ENCODE measurements at places on chromosomes 12 and 14. TPM values are rescaled to one million over a fixed set of nuclear protein-coding genes. Genes with fewer than 3 reads are reported as not detected.

CCDC177 gene
- not detected for total RNA-seq

ACSS3 gene
- total RNA-seq = 13.6 TPM

DNA sequence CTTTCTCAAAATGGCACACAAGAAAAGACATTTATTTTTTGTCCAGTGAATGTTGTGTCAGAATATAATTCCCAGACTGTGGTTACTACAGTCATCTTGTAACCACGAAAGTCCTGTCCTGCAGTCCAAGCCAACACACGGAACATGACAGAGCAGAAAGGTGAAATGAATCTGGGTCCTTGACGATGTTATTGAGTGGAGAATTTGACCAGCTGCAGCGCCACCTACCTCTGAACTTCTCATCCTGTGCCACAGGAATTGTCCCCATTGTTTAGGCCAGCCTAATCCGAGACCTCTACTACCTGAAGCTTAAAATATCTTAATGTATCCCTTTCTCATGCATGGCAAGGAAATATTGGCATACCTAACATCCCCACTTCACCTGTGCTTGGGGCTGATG is 64.1 kb upstream of the OTX2 start:
- no peaks in the 10 kb centered on the region for H3K36me3 ChIP-seq
- H3K4me3 ChIP-seq = no peak overlapping the region
- no peak for DNase-seq
- H3K4me1 ChIP-seq = no peaks in the 10 kb centered on the region

GRCh38 chr12:57845478-57846284 is 848 bp downstream of the CTDSP2 start:
- peak; percentile 66 for DNase-seq
- H3K27me3 ChIP-seq = no peaks in the 10 kb centered on the region
- H3K27ac ChIP-seq = peak overlapping the region; percentile 99
- peaks cover 71% of the 10 kb centered on the region for H3K4me1 ChIP-seq
- H3K4me3 ChIP-seq = peak overlapping the region; percentile 82

DNA sequence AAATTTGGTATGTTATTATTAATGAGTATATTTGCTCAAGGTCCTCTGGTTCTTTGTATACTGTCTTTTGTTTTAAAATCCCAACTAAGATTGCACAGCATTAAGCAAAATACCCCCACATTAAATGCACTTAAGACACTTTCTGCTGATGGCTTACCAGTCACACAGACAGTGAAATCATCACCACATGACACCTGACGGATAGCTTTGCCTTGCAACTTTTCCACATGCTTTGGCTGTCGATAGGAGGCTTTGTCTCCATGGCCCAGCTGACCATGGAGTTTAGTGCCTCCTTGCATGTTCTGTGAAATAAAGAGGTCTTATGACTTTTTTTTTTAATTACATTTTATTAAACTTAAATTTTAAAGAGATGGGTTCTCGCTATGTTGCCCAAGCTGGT is 19.7 kb downstream of the NEK9 start:
- H3K27me3 ChIP-seq = no peaks in the 10 kb centered on the region
- H3K36me3 ChIP-seq = no peaks in the 10 kb centered on the region
- H3K4me3 ChIP-seq = no peak overlapping the region
- no peaks in the 10 kb centered on the region for H3K4me1 ChIP-seq
- no peak for DNase-seq
- no peak overlapping the region for H3K27ac ChIP-seq

VPS37B gene
- 8.2 TPM for total RNA-seq

CLEC1A gene
- 1.00 TPM for total RNA-seq

MYO1H gene
- total RNA-seq = not detected

GRCh38 chr12:109830718-109831117 is 2.5 kb downstream of the TRPV4 start:
- H3K27ac ChIP-seq = no peak overlapping the region
- H3K4me3 ChIP-seq = no peak overlapping the region
- no peaks in the 10 kb centered on the region for H3K36me3 ChIP-seq

DNA sequence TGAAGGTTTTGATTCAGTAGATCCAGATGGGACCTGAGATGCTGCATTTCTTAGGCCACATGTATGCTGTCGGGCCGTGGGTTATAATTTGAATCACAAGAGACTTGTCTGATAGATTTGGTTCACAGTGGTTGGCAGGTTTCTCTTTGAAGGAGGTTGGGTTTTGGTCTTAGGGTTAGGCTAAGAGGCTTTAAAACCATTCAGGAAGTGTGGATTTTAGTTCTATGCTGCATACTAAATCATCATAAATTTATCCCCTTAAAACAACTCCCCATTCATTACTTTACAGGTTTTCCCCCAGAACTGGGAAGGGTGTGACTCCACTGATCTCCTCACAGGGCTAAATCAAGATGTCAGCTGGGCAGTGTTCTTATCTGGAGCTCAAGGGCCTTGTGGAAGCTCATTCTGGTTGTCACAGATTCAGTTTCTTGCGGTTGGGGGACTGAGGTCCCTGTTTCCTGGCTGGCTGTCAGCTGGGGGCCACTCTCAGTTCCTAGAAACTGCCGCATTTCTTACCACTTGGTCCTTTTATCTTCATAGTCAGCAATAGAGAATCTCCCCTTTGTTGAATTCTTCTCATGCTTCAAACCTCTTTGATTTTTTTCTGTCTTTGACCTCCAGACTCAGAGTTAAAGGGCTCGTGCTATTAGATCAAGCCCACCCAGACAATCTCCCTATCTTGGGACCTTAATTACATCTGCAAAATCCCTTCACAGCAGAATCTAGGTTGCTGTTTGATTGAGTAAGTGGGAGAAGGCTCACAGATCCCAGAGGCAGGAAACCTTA is 20.6 kb upstream of the PCNX1 start:
- no peak for DNase-seq
- no peaks in the 10 kb centered on the region for H3K4me1 ChIP-seq
- no peaks in the 10 kb centered on the region for H3K27me3 ChIP-seq
- H3K4me3 ChIP-seq = no peak overlapping the region
- H3K36me3 ChIP-seq = no peaks in the 10 kb centered on the region

DNA sequence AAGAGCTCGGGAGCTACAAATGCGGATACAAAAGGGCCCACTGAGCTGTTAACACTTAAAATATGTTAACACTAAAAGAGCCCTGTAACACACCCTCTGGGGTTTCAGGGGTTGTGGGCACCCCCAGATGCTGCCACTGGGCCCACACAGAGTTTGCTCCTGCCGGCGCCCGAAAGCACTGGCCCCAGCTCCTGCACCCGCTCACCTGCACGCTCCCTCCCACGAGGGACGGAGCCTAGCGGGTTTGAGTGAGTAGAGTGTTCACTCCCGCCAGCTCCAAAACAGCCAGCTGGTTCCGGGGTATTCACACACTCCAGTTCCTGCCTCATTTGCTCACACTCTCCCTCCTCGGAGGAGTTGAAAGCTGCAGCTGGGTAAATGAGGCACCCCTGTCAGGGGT is 357.7 kb downstream of the ETNK1 start:
- H3K27me3 ChIP-seq = no peaks in the 10 kb centered on the region
- no peak overlapping the region for H3K4me3 ChIP-seq
- no peaks in the 10 kb centered on the region for H3K4me1 ChIP-seq
- no peak overlapping the region for H3K27ac ChIP-seq
- no peaks in the 10 kb centered on the region for H3K36me3 ChIP-seq

GRCh38 chr12:56150563-56150962 is 1.8 kb upstream of the MYL6B start:
- peaks cover 28% of the 10 kb centered on the region for H3K4me1 ChIP-seq
- H3K36me3 ChIP-seq = no peaks in the 10 kb centered on the region
- H3K27me3 ChIP-seq = no peaks in the 10 kb centered on the region
- no peak for DNase-seq
